C1 segment of cervical spinal cord (tissue), 14 donors: ENCODE measurements at places on chromosomes 1 and 21.

DNA sequence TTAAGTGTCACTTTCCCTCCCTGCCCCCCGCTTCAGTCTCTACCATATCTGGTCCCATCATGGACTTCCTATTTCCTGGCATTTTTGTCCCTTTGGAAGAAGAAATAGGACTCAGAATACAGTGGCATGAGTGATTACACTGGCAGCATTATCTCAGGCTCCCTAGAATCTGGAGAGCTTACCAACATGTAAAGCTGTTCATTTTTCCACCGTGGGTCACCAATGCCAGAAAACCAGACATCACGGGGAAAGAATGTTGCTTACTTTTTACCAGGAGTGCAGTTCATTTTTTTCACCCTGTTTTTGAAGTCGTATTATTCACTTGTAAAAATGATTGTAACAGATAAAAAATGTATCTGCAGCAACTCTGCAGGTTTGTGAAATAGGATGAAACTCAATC is 44.8 kb downstream of the BACH1 start:
- DNase-seq = no peak

GRCh38 chr1:147717051-147717705 is 43.2 kb downstream of the GJA5 start:
- no peak for DNase-seq

DNA sequence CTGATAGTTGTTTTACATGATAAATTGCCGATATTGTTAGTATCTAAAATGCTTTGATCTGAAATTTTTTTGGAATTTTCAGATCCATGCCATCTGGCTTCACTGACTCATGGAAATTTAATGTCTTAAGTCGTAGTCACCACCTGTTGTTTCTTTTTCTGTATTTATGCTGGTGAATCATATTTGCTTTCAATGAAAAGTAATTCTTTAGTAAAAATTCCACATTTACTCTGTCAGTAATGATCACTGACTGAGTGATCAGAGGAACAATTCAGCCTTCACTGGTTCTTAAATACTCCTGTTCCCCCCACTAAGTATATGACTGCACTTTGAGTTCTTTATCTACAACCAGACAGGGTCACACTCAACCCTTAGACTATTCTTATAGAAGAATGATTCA is 185.6 kb upstream of the NRIP1 start:
- DNase-seq = no peak

- DNase-seq = no peak
These were observed 4.1 kb upstream of the TRAF3IP3 start for GRCh38 chr1:209751627-209752231.

DNA sequence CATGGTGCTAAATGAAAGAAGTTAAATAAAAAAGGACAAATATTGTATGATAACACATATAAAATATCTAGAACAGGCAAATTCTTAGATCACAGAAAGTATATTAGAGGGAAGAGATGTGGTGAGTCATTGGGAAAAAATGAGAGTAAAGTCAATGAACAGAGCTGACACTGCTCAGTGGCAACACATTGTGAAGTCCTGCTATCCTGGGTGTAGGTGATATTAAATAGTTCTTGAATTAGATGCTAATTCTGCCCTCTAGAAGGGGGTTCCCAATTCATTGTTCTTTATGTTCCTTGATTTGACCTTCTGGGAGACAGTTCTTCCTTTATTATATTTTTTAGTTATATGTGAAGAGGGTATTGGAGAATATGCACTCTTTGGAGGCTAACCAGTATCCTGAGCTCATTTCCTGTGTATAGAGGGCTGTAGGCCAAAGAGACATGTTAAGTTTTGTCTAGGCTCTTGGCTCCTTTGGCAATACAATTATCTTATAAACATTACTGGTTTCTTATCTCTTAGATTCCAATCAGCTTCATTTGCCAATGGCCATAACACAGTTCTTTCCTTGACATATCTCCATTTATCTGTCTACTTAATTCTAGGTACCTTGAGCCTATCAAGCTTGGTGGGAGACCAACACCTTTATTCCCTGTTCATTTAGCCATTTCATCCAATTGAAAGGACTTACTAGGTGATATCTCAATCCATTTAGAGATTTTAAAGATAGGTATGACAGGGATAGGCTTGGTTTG is 6.6 kb upstream of the SLC35A3 start:
- no peak for DNase-seq

GRCh38 chr1:234838182-234838581 is 228.2 kb upstream of the IRF2BP2 start:
- DNase-seq = no peak

GRCh38 chr1:64961923-64962322 is 4.4 kb downstream of the JAK1 start:
- no peak for DNase-seq

DNA sequence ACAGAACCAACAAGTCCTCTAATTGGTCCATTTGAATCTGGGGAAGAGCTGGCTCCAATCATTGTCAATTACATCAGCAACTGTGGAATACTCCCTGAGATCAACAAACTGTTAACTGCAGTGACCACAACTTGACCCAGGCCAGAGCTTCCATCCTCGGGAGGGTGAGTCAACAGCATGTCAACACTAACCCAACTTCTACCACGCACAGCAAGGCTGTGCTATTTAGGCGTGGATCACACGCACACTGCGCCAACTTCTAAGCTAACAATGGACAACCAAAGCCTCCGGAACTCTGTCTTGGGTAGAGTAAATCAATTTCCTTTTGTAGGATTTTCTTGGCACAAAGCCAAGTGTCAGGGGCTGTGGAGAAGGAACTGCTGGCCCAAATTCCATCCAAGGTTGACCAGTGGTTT is 30.4 kb downstream of the APP start:
- no peak for DNase-seq

DNA sequence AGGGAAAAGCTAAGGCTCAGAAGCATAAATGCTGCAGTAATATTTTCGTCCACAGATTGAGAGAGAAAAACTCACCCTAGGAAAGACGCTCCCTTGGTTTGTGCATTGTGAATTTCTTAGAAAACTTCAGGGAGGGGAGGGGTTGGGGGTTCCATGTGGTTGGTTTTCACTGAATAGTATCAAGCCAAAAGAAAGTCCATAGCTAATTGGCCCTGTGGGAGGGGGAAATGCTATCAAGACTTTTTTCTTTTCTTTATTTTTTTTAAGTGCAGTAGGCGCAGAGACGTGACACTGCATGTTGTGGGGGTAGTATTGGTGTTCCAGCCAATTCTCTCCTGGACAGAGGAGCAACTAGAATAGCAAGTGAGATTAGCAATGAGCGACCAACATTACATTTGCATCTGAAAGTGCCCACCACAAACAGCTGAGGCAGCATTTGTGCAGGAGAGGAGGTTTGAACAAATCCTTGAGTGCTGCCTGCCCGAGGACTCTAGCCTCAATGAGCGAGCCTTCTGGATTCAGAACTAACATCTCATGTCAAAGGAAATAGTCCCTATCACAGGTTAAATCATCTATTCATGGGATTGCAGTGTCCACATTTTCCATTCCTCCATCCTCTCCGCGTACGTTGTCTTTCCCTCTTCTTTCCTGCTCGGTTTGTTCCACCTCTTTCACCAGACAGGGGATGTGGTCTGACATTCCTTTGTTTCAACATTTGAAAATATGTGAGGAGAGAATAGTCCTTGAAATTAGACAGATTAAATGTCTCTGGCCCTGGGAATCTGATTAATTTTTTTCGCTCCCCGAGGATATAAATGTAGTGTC is 118.0 kb upstream of the MARK1 start:
- DNase-seq = no peak

DNA sequence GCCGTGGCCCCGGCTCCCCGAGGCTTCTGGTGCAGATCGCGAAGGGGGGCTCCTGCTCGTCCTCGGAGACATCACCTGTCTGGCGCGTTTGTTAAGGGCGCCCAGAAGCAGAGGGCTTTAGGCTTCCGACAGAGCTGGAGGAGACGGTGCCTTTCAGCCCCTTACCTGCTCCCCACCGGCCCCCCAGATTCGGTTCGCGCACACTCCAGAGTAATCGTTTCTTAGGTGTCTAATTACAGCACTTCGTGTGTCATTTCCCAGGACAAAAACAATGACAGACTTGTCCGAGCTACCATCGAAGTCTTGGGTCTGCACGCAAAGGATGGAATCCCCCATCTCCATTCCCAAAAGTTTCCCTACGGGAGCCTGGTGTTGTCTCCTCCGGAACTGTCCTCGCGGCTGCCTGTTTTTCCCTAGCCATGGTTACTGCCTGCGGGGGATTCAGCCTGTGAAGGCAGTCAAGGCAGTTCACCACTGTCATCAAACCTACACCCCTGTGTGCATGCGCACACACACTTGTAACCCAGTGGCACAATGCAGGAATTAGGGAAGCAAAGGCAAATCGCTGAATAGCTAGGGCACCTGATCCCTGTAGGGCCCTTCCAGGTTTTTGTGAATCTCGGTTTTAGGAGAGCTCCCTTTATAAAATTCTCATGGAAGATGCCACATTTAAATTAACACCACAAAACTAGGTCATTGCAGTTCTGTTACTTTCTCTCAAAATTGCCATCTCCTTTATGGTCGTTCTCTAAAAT is 738 bp upstream of the CDC42BPA start:
- peak; percentile 48 for DNase-seq

GRCh38 chr1:160373696-160374095 is 6.8 kb downstream of the NHLH1 start:
- DNase-seq = no peak

GRCh38 chr21:44800971-44801467 is 601 bp downstream of the UBE2G2 start:
- DNase-seq = no peak

DNA sequence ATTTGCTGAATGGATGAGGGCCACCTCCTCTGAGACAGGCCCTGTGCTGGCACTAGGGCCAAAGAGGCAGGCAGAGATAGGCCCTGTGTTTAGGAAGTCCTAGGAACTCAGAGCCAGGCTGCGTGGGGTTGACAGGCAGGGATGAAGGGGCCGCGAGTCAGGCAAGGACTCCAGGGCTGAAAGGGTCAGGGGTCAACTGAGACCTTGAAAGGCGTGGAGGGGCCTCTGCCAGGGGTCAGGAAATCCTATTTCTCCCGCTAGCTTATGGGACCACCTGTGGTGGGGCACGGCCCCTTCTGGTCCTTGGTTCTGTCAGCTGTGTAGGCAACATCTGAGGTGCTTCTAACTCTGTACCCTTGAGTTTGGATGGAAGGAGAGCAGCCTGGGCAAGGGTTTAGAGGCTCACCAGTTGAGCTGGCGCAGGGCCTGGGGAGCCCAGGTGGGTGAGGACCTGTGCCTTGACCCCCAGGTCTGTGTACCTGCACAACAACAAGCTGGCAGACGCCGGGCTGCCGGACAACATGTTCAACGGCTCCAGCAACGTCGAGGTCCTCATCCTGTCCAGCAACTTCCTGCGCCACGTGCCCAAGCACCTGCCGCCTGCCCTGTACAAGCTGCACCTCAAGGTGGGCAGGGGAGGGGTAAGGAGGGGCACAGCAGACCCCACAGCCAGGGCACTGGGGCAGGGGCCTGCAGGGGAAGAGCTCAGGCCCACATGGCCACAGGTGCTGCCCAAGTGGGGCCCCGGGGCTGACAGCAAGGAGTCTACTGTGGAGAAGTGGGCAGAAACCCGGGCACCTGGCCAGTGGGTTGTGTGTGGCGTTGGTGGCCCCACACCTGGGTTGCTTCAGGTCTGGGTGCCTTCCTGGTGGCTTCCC is 14.9 kb downstream of the PODN start:
- no peak for DNase-seq
